ENCODE measurements at places on chromosomes 7 and 10.

DNA sequence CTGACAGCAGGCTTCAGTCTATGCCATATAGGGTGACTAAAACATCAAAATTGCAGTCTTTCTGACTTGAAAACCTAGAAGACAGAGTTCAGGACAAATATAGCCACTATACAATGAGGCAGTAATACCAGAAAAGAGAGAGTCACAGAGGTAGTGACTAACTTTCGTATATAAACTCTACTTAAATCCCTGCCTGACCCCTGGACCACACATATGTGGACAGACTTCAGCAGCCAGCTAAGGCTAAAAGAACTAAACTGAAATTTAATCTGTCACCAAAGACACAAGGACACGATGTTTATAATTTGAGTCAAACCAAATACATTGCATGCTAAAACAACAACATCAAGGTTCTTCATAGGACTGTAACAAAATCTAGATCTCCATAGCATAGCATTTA, 64.6 kb upstream of the MACROH2A2 start:
- no peak for DNase-seq

DNA sequence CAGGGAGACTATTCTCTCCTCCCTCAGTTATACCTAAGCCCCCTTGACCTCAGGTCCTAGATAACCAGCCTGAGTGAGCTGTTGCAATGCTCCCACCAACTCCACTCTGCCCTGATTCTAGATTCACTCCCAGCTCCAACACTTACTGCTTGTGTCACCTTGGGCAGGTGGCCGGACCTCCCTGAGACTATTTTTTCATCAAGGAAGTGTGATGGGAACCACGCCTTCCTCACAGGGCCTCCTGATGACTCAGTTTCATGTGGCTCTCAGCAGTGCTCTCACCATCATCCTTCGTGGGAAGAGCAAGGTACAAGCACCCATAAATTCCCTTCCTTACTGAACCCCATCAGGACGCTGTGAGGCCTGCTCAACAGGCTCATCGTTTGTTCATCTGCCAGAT, 925.8 kb upstream of the ZNF722 start:
- DNase-seq, result no peak

- DNase-seq, result no peak
Observed at GRCh38 chr10:124746992-124747391, 2.8 kb upstream of the FAM53B start.

DNA sequence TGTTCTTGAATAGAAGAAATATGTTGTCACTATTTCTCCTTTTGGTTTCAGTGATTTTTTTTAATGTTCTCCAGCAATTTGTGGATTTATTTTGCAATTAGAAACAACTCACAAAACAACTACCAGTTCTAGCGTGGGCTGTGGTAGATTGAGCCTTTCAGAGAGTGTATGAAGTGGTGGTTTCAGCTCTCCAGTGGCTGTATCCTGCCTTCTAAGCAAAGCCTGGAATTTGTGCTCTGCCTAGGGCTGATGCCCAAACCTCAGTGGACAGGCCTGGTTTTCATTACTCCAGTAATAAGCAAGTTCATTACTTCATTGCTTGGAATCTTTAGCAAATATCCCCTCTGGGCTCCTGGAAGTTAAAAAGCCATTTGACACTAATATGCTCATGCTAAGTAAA, 35.9 kb downstream of the APBB1IP start:
- DNase-seq, result no peak

GRCh38 chr10:113958631-113959382, 84.9 kb upstream of the ADRB1 start:
- DNase-seq, result peak; percentile 82

DNA sequence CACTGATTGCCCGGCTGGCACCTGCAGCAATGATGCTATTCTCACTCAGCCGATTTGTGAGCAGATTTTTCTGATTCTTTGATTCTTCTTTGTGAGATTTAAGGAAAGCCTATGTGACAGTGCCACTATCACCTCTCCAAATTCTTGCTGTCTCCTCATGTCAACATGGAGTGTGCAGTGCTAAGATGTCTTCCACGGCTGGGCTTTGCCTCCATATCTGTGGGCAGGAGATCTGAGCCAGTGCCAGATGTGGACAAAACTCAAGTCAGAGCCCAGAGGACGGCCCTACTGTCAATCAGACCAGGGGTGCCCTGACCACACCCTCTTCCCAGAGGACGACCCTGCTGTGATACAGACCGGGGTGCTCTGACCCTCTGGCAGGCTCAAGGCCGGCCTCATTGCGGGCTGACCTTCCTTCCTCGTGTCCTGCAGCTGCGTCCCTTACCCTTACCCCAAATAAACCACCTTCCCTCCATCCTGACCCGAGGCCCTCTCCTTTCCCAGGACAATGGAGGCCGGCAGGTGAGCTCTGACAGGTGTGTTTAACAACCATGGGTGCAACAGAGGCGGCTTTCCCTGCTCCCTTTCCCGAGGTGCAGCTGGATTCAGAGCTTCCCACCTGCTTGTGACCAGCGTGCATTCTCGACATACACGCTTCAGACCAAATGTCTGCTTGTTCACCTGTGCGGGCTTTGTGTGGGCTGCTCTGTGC, 221.4 kb downstream of the ADARB2 start:
- no peak for DNase-seq

GRCh38 chr7:20268824-20269223, 51.6 kb upstream of the MACC1 start:
- no peak for DNase-seq

DNA sequence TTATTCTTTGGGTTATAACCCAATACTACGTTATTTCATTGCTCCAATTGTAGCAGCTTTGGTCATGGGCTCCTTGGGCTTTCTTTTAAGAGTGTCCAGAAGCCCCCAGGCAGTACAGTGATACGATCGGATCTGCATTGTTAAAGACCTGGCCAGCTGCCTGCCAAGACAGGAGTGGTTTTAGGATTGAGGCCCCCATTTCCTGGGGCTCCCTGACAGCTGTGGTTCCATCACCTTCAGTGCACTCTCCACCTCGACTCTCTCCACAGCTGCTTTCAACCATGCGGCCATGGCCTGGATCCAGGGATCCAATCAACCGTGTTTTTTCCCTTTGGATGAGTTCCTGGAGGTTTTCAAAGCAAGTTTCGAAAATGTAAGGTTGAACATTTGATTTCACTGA, 123.4 kb upstream of the BTBD16 start:
- no peak for DNase-seq

DNA sequence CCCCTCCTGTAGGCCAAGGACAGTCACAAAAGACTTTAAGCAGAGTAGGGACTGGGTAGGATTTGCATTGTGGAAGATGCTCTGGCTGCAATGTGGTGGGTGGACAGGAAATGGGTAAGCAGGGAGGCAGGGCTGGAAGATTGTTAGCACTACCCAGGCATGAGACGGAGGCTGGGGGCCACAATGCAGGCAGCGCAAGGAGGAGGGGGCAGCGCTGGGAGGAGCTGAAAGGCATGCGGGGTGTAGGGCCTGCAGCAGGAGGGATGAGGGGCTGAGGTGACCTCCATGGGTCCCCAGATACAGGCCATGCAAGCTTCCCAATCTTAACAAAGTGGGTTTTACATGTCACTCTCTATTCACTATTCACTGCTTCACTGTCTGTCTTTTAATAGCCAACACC, 213.1 kb downstream of the CXCL12 start:
- DNase-seq, result no peak

DNA sequence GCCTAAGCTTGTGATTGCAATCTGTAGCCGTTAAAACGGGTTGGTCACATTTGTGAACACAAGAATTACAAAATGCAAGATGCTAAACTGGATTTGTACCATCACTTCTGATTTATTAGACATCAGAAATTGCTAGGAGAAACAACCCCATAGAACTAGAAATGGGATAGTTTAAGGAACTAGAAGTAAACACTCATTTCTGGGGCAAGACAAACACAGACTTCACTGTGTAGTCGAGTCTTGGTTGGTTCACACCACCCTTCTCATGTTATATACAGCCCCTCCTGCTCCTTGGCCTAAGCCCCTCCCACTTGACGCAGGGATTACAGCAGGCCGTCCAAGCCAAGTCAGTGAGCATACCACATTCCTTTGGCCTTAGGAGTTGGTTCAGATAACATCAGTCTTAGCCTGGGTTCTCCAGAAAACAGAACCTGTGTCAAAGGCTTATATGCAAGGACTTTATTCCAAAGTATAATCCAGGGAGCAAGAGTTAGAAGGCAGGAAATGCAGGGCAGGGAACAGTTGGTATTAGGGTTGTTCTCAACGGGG, 2.0 kb upstream of the NRAP start:
- DNase-seq, result peak; percentile 37

DNA sequence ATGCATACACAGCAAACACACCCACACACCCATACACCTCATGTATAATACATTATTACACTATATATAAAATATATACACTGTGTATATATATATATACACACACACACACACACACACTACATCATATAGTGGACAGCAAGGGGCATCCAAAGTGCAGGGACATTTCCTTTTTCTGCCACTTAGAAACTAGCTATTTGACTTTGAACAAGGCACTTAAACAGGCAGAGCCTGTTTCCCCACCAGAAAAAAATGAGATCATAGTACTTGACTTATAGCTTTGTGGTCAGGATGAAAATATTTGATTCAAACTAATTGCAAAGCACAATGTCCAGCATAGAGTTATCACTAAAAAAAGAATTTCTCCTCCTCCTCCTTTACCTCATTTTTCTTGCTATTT, 254.3 kb upstream of the NPVF start:
- no peak for DNase-seq

- no peak for DNase-seq
Observed at GRCh38 chr10:121078036-121078435, 226.9 kb downstream of the WDR11 start.

- DNase-seq, result no peak
Observed at GRCh38 chr7:21370283-21370982, 57.5 kb upstream of the SP4 start.

DNA sequence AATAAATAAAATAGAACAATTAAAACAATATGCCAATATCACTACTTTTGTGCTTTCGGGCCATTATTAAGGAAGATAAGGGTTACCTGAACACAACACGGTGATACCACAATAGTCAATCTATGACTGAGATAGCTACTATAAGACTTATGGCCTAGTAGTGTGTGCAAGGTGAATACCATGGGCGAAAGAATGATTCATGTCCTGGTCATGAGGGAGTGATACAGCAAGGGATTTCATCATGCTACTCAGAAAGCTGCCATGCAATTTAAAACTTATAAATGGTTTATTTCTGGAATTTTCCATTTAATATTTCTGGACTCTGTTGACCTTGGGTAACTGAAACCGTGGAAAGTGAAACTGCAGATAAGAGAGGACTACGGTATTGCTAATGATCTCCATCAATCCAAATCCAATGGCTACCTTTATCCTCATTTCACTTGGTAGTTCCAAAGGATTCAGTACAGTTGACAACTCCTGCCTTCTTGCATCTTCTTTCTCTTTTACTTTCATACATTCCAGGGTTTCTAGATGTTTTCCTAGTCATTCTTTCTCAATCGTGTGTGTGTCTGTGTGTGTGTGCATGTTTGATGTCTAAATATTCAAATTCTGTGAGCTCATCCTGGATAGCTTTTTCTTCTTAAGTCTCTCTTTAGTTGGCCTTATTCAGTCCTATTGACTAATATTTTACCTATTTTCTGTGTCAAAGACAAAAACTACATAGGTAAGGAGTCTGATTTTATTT, 100.5 kb upstream of the MAGI2 start:
- DNase-seq, result peak; percentile 55

- DNase-seq, result no peak
Observed at GRCh38 chr10:36506697-36507496, 618.5 kb upstream of the ANKRD30A start.

GRCh38 chr10:4431114-4431863, 394.7 kb upstream of the AKR1E2 start:
- peak; percentile 14 for DNase-seq

DNA sequence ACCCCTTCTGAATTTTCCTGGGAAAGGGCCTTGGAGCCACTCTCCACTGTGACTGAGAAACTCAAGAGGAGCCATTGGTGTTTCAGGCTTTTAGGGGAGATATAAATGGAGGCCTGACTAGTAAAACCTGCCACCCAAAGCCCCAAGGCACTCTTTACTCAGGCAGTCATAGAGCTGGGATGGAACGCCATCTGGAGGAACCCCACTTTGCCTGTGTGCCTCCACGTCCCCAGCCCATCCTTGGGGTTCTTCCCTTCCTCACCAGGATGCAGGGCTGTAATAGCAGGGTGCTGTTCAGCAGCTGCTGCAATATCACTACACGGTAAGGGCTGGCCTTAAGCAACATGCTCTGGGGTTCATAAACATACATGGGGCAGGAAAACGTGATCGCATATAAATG, 232.6 kb downstream of the BAMBI start:
- DNase-seq, result no peak

- peak; percentile 47 for DNase-seq
Observed at GRCh38 chr7:100626530-100627237, 14.3 kb downstream of the MOSPD3 start.

GRCh38 chr7:147400925-147401324, 1189.6 kb upstream of the C7orf33 start:
- no peak for DNase-seq
